ENCODE measurements at places on chromosomes 11 and 22.
A peak's percentile ranks its signal among the peaks of the same experiment; 100 is the strongest.

- no peak for DNase-seq
Observed at GRCh38 chr22:37427711-37428635, 694 bp upstream of the ELFN2 start.

DNA sequence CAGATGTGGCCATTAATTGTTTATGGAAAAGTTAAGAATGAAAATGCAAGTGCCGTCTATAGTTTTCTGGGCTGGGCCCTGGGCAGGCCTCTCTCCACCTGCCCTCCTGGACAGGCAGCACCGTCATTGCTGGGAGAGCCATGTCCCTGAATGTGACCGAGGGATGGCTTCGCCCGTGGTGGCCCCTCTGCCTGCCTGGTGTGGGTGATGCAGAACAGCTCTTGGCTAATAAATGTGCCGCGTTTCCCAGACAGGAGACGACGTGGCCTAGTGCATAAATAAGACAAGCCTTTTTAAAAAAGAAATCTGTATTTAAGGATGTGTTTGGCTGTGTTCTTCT lies 407.3 kb downstream of the TBC1D22A start:
- DNase-seq: no peak

GRCh38 chr11:126329644-126330211 lies 25.8 kb upstream of the ST3GAL4 start:
- no peak for DNase-seq

DNA sequence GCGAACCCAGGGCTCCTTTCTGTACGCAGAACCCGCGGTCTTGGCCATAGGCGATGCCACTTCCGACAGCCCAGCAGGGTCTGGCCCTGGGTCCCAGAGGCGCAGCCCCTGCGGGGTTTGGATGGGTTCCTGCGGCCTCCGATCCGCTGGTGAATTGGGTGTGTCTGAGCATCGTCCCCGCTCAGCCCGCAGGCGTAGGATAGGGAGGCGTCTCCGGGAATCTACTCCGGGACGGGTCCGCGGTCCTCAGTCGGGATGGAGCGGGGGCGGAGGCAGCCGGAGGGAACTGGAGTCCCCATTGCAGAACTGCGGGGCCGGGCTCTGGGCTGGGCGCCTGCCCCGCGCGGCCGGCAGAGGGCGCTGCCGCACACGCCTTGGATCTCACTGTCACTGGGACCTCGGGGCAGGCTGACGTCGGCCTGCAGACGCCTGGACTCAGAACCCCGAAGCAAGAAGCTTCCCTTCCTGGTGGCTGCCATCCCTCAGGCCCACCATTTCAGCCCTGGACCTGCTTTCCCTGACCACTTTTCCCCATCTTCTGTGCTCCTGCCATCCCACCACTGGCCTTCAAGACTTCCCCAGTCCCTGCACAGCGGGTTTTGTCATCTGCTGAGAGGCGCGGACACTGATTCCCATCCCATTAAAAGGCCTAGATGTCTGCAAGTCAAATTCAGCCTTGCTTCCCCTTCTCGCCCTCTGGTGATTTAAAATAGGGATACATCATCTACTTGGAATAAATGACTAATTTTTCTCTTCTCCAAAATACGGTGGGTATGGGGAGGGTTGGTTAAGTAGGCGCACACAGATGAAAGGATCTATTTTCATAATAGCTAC lies 38.3 kb upstream of the CREB3L1 start:
- DNase-seq: peak; percentile 77

DNA sequence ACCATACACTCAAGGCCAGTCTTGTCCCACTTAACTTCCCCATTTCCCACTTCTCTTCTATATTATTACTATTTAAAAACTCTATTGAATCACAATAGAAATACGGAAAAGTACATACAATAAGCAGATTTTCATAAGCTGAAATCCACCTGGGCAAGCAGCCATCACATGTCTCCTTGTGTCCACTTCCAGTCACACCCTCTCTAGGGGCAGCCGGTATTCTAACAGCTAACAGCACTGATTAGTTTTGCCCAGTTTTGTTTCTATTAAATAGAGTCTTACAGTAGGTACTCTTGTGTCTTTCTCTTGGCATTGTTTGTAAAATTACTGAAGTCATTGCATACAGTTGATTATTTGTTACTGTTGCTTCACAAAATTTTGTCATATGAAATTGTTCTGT lies 37.8 kb downstream of the PPP6R3 start:
- DNase-seq: no peak

- no peak for DNase-seq
Observed at GRCh38 chr22:46923394-46923793, 160.9 kb downstream of the TBC1D22A start.

DNA sequence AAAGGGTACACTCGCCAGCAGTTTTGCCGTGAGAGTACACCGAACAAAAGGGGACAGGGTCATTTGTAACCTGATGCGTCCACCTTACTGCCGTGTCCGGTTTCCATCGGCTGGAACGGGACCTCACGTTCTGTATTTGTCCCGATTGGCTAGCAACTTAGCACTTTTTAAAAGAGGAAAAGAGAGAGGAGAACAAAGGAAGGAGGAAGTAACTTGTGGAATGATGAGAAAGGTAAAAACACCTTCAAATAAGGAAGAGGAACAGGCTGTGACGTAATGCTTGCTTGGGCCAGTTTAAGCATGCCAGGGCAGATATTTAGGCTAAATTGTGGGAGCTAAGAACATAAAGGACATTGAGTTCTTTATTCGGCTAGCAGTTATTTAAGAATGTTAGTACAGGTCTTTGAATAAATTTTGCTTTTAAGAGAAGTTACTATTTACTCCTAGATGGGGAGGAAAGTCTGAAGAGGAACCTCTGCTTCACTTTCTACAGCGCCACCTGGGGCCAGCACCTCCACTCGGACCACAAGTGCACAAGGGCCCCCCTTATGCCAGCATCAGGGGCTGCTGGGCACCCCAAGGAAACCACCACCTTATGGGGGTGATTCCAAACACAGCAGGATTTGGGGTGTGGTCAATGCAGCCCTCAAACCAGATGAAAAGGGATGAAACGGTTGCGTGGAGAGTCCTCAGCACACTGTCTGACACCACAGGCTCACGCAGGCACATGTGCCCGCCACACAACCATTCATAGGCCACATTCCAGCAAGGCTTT lies 5.8 kb downstream of the ARSA start:
- DNase-seq: peak; percentile 29

GRCh38 chr11:124898711-124899110 lies 1.0 kb upstream of the ROBO4 start:
- DNase-seq: no peak

- no peak for DNase-seq
Observed at GRCh38 chr11:84414920-84415319, 1128.8 kb upstream of the CCDC90B start.

- peak; percentile 6 for DNase-seq
Observed at GRCh38 chr11:30196400-30197206, 34.2 kb upstream of the FSHB start.

- DNase-seq: peak; percentile 68
Observed at GRCh38 chr22:37077802-37078448, 26.4 kb downstream of the KCTD17 start.

DNA sequence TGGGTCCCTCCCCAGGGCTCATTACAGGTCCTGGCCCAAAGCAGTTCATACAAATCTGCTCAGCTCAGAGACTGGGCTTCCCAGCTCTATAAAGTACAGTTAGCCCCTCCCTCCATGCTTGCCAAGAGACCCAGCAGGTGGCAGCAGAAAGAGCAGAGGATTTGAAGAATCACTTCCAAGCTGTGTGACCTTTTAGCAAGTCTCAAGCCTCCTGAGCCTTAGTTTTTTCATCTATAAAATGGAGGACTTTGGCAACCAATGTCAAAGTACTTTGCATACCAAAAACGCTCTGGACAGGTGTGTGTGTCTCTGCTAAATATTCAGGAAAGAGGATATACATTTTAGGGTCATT lies 26.6 kb downstream of the RELT start:
- no peak for DNase-seq

DNA sequence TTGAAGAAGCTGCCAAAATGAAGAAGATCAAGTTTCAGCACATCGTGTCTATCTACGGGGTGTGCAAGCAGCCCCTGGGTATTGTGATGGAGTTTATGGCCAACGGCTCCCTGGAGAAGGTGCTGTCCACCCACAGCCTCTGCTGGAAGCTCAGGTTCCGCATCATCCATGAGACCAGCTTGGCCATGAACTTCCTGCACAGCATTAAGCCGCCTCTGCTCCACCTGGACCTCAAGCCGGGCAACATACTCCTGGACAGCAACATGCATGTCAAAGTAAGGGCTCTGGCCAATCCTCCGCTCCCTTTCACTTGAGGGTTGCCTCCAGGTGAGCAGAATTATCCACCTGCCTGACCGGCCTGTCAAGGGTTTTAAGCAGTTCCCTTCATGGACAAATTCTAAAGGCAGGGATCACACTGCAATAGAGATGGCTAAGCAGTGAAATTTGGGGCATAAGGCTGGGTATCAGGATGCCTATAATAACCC lies 6.0 kb downstream of the ANKK1 start:
- DNase-seq: no peak

DNA sequence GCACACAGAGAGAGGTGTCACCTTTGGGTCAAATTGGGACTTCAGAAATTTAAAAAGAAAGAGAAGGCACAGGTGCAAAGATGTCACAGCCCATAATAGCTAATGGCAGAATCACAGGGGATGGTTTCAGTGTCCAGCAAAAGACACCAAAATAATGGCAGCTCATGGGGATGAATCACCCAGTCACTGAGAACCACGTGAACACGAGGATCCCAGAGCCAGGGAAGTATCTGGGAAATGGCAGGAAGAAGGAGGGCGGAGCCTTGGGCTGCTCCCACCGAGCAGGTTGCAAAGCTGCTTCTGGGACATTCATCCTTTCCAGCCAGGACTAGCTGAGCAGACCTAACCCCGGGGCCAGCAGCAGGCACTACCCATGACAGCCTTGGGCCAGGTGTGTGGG lies 45.6 kb downstream of the TRMU start:
- DNase-seq: no peak

DNA sequence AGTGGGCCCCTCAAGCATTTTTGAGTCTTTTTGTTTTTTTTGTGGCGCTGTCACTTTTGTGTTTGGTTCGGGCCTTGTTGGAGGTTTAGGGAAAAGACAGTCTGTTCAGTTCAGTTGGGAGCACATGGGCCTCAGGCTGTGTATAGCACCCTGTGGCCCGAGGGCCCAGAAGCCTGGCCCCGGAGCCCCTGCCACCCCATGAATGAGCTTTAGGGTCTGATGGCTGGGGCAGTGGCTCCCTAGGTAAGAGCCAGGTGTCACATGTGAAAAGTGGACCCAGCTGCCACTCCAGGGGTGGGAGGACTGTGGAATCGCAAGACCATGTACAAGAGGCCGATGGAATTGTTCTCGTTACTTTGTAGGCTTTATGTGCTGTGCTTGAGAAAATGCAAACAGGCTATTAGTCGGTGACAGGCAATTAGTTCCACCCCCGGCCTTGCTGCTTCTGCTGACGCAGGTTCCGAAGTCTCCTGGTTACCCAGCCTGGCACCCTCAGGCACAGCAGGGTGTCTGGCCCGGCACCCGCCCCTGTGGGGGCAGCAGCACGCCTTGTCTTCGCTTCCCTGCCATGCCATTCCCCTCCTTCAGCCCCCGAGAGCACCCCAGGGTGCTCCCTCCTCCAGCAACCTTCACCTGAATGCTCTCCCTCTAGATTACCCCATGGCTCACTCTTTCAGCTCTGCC lies 38.2 kb upstream of the PARVG start:
- DNase-seq: no peak

DNA sequence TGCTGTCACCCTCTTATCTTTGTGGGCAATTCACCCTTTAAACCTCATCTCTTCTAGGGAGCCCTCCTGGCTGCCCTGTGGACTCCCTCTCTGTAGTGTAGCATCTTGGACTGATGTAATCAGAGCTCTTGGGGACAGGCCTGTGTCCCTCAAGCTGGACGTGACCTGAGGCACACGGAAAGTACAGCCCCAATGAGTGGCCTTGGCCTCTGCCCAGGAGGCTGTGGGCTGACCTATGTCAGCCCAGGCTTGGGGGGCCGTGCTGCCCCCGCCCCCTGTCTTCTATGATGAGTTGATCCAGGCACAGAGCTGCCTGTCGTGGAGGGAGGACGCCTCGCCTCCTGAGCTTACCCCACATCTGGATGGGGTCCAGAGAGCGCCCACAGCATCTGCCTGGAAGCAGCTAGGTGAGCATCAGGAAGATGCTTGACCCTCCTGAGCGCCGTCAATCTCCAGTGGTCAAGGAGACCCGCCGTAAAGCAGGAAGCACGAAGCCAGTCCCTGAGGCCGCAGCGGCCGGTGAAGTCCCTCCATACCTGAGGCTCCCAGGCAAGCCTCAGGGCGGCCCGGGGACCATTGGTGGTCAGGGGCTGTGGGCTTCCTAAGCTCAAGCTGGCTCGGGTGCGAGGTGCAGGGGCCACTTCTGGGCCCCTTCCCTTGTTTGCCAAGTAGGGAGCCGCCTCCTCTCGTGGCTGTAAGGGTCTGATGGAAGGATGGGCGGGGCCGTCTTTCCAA lies 1136.9 kb downstream of the BRD1 start:
- DNase-seq: no peak

GRCh38 chr11:105156231-105156630 lies 16.7 kb upstream of the CARD18 start:
- DNase-seq: no peak

DNA sequence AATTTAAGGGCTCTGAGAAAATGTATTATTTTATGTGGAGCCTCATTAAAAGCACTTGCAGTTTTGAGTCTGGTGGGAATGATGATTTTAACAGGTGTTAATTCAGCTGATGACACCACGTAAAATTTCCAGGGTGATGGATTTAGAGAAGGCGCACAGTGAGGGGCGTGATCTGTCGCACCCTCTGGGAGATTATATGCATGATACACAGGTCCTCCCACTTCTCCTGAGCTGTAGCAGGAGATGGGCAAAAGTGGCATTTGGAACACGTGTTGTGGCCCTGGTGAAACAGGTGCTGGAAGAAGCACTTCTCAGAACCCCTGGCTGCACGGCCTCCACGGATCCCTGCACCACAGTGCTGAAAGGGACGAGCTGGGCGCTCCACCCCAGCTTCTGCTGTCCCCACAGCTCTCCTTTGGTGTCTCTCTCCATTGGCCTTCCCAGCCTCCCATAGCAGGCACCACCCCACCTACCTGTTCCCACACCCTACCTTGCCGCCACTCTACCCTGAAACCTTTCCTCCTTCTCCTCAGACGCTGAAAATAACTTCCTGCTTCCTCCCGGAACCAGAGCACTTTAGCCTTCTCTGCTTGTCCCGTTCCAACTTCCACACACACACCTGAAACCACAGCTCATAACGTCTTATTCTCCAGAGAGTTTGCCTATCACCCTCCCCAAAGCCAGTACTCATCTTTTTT lies 6.9 kb upstream of the SORL1 start:
- DNase-seq: no peak

DNA sequence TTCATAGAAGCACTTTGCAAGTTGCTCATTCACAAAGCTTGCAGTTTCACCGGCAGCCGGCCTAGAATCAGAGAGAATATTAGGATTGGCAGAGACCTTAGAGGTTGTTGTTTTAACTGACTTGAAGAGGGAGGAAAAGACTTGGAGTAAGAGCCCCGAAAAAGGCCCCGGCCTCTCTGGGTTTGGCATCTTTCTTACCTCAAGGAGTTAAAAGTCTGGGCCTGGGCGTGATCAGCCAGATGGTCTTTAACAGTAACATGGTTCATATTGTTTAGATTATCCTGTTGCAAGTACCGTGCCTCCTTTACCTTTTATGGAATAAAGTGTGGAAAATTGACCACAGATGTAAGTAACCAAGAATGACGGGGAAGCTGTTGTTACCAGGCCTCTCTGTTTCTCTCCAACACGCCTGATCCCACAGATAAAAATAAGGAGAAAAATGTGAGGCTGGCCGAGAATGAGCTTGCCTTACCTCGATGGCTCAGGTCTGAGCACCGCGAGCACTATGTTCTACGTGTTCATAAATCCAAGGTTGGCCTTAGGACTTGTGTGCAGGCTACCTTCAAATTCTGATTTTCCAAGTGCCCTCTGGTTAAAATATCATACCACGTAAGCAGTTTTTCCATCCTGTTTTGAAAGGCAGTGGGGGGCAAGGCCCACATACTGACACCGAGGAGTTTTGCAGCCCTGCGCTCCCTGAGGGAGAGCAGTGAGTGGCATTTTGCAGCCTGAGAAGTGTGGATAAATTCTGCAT lies 56.4 kb downstream of the PARVA start:
- no peak for DNase-seq

All from T-helper 2 cell (primary cell).